ENCODE measurements at places on chromosomes 2 and 18.

DNA sequence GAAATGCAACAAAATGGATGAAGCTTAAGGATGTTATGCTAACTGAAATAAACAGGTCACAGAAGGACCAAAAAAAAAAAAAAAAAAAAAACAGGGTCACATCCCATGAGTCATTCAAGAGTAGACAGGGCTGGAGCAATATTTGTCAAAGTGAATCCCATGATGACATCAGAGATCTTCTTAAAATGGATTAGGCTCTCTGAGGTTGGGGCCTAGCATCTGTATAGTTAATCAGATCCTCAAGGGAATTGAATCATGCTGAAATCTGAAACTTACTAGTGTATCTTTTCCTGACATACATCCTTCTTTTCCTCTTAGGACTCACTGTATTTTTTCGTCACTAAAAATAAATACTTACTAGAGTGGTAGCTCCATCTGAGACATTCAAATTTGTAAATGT, 380.6 kb upstream of the NXPH2 start:
- DNase-seq: no peak

- DNase-seq: no peak
These were observed 8.3 kb downstream of the EVX2 start for GRCh38 chr2:176075481-176075880.

DNA sequence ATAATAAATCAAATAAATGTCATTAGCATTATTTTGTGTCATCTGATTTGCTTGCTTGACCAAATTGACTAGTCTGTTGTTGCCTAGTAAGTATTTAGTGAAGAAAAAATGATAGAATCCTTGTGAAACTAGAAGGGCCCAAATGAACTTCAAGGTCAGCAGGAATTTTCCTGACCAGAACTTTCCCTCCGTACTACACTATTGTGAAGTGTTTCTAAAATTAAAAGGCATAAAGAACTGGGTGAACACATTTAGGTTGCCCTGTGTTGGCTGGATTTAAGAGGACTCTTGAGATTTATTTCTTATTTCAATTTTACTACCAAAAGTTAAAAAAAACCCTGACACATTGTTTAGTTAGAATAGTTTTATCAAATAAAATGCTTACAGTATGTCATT, 142.6 kb downstream of the CCDC85A start:
- DNase-seq: no peak

- no peak for DNase-seq
These were observed 11.6 kb downstream of the MAP3K20 start for GRCh38 chr2:173087214-173087581.

- no peak for DNase-seq
These were observed 49.3 kb upstream of the GALNT3 start for GRCh38 chr2:165843351-165843750.

DNA sequence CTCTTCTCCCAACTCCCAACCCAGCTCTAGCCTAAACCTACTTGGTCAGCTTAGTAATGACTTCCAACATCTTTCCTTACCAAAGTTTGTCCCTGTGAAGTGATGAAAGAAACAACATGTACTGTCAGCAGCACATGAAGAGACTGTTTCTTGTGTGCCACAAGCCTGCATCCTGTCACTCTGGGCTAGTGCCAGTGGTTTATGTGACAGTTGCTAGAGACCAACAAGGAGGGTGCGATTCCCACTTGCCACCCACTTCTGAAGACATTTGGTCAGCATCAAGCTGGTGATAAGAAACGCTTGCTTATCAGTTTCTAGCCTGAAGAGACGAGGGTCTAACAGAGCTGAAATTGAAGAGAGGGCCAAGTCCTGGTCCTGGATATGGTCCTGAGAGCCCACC, 132.6 kb downstream of the COL4A4 start:
- no peak for DNase-seq

GRCh38 chr2:126884861-126885750, 13.6 kb upstream of the TEX51 start:
- DNase-seq: no peak

- DNase-seq: peak; percentile 45
These were observed 14.6 kb upstream of the LAPTM4A start for GRCh38 chr2:20065885-20066602.

DNA sequence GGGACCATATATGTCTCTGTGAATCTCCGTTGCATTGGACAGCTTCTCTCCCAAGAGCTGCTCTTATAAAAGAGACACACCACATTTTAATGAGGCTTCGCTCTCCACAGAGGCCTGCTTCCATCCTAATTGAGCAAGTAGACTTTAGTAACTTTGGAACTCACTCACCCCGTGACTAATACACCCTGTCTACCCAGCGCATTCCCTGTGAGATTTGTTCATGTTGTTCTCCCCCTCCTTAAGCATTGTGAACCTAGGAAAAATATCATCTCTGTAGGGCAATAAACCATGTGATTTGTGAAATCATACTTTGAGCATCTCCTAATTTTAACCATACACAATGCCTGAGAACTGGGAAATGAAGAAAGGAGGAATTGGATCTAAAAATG, 56.9 kb downstream of the MCFD2 start:
- no peak for DNase-seq
